ENCODE measurements at places on chromosomes 6 and 20.

DNA sequence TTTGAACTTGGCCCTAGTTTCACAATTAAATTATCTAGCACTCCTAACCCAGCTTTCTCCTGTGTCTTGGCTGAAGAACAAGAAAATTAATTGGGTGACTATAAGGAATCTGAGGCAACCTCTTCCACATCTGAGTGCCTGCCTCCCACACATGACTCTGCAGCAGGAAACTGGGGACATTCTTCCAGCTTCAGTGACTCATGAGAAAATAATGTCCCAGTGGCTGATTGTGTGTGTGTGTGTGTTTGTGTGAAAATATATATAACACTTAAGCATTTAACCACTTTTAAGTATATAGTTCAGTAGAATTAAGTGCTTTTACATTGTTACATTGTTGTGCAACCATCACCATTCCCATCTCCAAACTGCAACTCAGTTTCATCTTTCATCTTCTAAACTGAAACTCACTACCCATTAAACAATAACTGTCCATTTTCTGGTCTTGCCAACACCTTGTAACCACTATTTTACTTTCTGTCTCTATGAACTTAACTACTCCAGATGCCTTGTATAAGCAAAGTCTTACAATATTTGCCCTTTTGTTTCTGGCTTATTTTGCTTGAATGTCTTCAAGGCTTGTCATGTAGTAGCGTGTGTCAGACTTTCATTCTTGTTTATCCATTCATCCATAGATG lies 8.7 kb downstream of the TRIM38 start:
- DNase-seq = peak; percentile 15

GRCh38 chr6:44642349-44642748 lies 254.8 kb downstream of the CDC5L start:
- DNase-seq = no peak

DNA sequence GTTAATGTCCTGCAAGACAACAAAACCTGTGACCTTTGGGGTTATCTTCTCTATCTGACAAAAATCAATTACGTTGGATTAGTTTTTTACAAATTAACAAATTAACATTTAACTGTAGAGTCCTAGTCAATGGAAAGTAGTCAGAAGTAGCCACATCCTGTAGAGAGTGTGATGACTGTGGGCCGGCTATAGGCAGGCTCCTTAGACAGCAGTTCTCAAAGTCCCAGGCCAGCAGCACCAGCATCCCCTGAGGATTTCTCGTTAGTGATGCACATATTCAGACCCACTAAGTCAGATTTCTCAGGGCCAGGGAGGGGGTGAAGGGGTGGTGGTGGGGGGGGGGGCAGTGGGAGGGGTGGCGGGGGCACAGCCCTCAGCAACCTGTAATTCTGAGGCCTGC lies 37.2 kb downstream of the ZNF341 start:
- DNase-seq = no peak

- no peak for DNase-seq
Observed at GRCh38 chr20:17179840-17180239, 47.0 kb upstream of the PCSK2 start.

DNA sequence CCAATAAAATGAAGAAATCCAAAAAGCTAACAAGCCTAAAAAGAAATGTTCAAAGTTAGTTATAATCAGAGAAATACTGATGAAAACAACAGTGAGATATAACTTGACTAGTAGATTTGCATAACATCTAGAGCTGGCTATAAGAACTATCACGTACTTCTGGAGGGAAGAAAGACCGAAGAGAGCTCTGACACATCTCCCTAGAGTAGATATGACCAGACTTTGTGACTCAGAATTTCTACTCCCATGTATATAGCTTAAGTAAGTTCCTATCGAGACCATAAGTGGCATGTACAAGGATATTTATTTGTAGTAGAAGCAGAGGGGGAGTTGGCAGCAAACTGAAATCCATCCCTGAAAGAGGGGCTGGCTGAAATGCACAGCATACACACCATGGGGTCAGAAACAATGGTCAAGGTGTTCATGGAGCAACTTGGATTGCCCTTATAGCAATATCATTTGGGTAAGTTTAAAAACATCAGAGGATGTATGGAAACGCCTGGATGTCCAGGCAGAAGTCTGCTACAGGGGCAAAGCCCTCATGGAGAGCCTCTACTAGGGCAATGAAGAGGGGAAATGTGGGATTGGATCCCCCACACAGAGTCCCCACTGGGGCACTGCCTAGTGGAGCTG lies 25.6 kb upstream of the IL17A start:
- no peak for DNase-seq

DNA sequence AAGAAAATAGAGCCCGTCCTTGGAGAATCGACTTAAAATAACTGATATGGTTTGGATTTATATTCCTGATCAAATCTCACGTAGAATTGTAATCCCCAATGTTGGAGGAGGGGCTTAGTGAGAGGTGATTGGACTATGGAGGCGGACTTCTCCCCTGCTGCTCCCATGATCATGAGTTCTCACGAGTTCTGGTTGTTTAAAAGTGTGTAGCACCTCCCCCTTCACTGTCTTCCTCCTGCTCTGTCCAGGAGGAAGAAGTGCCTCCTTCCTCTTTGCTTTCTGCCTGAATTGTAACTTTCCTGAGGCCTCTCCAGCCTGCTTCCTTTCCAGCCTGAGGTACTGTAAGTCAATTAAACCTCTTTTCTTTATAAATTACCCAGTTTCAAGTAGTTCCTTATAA lies 529.2 kb downstream of the HAO1 start:
- no peak for DNase-seq

DNA sequence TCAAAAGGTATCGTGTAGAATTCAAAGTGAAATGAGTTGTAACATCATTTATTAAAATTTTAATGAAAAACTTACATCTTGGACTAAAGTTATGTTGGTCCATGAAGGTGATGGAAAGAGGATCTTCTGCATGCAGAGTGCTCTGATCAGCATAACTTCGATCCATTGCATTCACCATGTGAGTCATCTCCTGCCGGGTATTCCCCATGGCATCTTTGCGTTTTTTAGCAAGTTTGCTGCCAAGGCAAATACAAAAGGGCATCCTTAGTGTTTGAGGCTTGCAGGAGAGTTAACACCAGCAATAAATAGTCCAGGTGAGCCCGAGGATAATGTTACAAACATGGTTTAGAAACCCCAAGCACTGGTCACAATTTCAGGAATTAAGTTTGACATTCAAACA lies 104.2 kb upstream of the THEMIS start:
- DNase-seq = no peak

DNA sequence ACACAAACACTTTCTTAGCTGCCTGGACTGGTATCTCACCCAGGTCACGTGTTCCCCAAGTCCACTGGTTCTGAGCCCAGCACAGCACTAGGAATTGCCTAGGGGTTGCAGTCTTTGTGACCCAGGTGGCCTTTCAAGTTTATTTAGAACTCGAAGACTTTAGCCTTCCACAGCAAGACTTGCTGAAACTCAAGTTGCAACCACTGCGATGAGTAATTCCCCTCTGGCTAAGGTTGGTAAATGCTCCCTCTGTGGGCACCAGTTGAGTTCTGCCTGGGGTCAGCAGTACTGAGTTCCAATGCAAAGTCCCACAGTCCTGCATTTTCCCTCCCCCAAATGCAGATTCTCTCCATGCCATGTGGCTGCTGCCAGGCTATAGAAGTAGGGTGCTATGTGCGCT lies 77.6 kb upstream of the MOCS1 start:
- DNase-seq = no peak

- no peak for DNase-seq
Observed at GRCh38 chr6:9576521-9576920, 838.4 kb downstream of the TFAP2A start.

GRCh38 chr6:148323344-148323743 lies 19.3 kb upstream of the SASH1 start:
- no peak for DNase-seq

- no peak for DNase-seq
Observed at GRCh38 chr20:10609770-10610169, 64.0 kb downstream of the JAG1 start.

- no peak for DNase-seq
Observed at GRCh38 chr6:170210026-170210390, 80.9 kb downstream of the DLL1 start.

GRCh38 chr6:25715794-25716193 lies 38.7 kb upstream of the SLC17A4 start:
- DNase-seq = no peak

GRCh38 chr6:168054765-168055560 lies 24.0 kb downstream of the FRMD1 start:
- no peak for DNase-seq

DNA sequence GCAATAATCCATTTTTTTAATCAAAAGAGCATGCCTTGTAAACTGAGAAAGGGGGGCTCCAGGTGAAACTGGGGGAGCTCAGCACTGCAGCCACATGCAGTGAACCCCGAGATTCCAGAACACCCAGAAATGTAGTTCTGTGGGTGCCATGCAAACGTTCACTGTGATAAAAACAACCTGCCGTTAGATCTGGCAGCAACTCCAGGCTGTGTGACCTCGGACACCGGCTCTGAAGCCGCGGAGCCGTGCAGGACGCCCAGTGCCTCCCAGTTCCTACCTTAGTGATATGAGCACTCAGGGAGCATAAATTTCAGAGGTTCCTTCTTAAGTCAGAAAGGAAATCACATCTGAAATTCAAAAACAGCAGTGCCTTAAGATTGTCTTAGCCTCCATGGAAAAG lies 85.4 kb upstream of the THBS2 start:
- DNase-seq = no peak

GRCh38 chr20:2708073-2708415 lies 15.5 kb downstream of the EBF4 start:
- DNase-seq = no peak

- no peak for DNase-seq
Observed at GRCh38 chr6:43547222-43547621, 28.6 kb downstream of the XPO5 start.

Measured in hematopoietic multipotent progenitor cell treated with erythropoietin and hydrocortisone succinate and interleukin-3 and kit ligand, for 4 days (in vitro differentiated cells).